CD4-positive, alpha-beta T cell (primary cell): ENCODE measurements at places on chromosomes 6 and 20. TPM values are rescaled to one million over a fixed set of nuclear protein-coding genes. Genes with fewer than 3 reads are reported as not detected.

Gene JPH2
- total RNA-seq: not detected

Gene ZSCAN31
- 0.88 TPM for total RNA-seq

Gene HLA-DQA2
- 0.71 TPM for total RNA-seq

Gene ACSS1
- 18.9 TPM for total RNA-seq

DNA sequence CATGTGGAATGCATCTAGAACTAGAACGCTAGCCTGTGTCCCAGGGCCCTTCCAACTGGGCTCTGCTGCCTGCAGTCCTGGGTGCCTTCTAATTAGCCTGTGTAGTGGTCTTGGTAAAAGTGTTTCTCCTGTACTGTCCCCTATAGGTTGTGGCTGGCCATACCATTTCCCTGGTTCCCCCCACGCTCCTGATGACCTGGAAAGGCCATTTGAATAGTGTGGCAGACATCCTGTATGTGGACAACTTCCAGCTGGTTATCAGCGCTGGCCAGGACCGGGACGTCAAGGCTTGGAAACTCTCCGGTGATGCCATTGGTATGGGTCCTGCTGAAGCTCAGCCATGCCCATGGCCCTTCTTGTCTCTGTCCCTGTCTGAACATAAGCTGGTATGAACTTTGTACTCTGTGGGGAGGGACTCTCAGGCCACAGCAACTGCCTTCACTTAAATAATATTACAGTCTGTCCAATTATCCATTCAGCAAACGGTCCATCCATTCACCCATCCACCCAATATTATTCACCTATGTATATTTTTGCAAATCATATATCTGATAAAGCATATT is 60.7 kb downstream of the SUN5 start:
- H3K4me3 ChIP-seq: no peak overlapping the region
- H3K4me1 ChIP-seq: peaks cover 13% of the 10 kb centered on the region
- DNase-seq: no peak

DNA sequence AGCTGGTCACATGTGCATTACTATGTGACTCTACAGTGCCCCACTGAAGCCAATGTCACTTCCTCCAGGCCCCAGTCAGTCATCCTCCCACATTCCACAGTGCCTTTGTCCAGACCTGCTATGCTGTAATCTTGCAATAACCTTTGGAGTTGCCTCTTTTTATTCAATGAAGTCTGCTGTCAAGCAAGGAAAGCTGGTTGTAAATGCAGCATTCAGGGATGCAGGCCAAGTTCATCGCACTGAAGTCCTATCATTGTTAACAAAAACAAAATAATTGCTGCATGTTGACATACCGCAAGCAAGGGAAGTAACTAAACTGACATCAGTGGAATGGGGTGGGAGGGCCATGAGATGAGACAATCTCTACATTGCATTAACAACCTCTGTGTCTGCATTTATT is 131.2 kb upstream of the CDYL start:
- no peak overlapping the region for H3K27ac ChIP-seq
- H3K27me3 ChIP-seq: peaks cover 18% of the 10 kb centered on the region
- H3K36me3 ChIP-seq: no peaks in the 10 kb centered on the region
- H3K4me3 ChIP-seq: no peak overlapping the region

- no peak overlapping the region for H3K27ac ChIP-seq
- no peaks in the 10 kb centered on the region for H3K27me3 ChIP-seq
- no peaks in the 10 kb centered on the region for H3K4me1 ChIP-seq
- no peaks in the 10 kb centered on the region for H3K36me3 ChIP-seq
- H3K4me3 ChIP-seq: no peak overlapping the region
These were observed 160.5 kb downstream of the RNASET2 start for GRCh38 chr6:166795879-166796278.

DNA sequence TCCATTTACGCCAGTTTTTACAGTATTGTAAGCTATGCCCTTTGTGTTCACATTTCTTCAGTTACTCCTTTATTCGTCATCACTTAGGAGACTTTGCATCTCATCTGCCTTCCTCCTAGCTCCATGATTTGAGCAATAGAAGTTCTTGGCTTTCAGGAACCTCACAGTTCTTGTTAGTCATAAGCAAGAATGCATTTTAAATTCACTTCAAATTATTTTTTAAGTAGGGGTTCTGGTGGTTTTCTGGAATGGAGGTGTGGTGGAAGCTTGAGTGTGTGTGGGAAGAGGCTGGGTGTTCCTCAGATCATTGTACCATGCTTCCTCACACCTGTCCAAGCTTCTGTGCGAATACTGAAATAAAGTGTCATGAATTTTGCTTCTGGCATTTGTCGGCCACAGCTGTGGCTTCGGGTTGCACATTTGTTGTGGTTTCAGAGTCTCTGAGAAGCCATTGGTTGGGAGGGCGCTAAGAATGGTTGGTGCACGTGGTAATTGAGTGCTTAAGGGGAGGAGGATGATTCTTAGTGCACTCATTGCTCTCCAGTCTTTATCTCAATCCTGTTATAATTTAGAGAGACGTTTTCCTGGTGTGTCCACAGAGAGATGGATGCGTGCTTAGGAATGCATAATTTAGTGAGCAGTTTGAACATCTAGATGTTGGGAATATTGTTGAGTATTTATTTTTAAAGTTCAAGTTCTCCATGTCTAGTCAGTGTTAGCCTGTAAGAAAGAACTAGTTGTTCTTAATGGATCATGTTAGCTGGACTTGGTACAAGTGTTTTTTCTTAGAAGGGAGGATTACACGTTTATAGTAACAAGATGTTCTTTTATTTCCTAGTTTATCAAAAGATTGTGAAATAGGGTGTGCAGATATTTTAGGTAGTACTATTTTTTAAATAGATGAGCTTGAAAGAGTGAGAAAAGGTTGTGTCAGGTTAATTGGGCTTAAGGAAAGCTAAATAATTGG is 31.9 kb downstream of the FOXO3 start:
- no peak overlapping the region for H3K27ac ChIP-seq
- H3K4me1 ChIP-seq: peaks cover 22% of the 10 kb centered on the region
- no peaks in the 10 kb centered on the region for H3K36me3 ChIP-seq
- H3K27me3 ChIP-seq: no peaks in the 10 kb centered on the region
- no peak overlapping the region for H3K4me3 ChIP-seq

- H3K4me3 ChIP-seq: no peak overlapping the region
- H3K36me3 ChIP-seq: no peaks in the 10 kb centered on the region
- no peak for DNase-seq
- H3K27me3 ChIP-seq: peaks cover 6% of the 10 kb centered on the region
These were observed 78.1 kb downstream of the GRM4 start for GRCh38 chr6:34067814-34068213.

- no peak overlapping the region for H3K27ac ChIP-seq
- peaks cover 5% of the 10 kb centered on the region for H3K27me3 ChIP-seq
- H3K4me3 ChIP-seq: no peak overlapping the region
- H3K4me1 ChIP-seq: no peaks in the 10 kb centered on the region
- no peaks in the 10 kb centered on the region for H3K36me3 ChIP-seq
These were observed 22.5 kb downstream of the SLC52A3 start for GRCh38 chr20:745683-746301.

GRCh38 chr20:48783533-48784272 is 44.1 kb downstream of the PREX1 start:
- no peak overlapping the region for H3K4me3 ChIP-seq
- H3K27me3 ChIP-seq: no peaks in the 10 kb centered on the region
- DNase-seq: peak; percentile 46

DNA sequence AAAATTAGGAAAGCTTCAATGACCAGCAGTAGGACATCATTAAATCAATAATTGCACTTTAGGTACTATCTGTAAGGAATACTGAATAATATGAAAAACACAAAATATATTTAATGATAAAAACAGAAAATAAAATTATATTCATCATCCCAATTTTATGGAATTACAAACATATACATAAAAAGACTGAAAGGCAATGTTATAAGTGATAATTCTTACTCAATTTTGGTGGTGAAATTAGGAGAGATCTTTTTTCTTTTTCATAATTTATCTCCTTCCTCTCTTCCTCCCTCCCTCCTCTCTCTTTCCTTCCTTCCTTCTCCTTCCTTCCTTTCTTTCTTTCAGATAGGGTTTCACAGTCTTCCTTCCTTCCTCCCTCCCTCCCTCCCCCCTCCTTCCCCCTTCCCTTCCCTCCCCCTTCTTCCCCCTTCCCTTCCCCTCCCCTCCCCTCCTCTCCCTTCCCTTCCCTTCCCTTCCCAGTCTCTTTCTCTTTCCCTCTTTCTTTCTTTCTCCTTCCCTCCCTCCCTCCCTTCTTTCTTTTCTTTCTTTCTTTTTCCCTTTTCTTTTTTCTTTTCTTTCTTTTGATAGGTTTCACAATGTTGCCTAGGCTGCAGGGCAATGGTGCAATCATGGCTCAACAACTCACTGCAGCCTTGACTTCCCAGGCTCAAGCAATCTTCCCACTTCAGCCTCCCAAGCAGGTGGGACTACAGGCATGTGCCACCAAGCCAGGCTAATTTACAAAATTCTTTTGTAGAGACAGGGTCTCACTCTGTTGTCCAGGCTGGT is 36.8 kb downstream of the RSPH3 start:
- no peak overlapping the region for H3K27ac ChIP-seq
- H3K27me3 ChIP-seq: no peaks in the 10 kb centered on the region
- H3K4me1 ChIP-seq: no peaks in the 10 kb centered on the region
- H3K4me3 ChIP-seq: no peak overlapping the region
- H3K36me3 ChIP-seq: no peaks in the 10 kb centered on the region

GRCh38 chr6:119330520-119331113 is 18.9 kb downstream of the MAN1A1 start:
- no peak for DNase-seq
- H3K27me3 ChIP-seq: no peaks in the 10 kb centered on the region
- no peaks in the 10 kb centered on the region for H3K36me3 ChIP-seq
- H3K4me1 ChIP-seq: peaks cover 13% of the 10 kb centered on the region
- H3K27ac ChIP-seq: no peak overlapping the region

DNA sequence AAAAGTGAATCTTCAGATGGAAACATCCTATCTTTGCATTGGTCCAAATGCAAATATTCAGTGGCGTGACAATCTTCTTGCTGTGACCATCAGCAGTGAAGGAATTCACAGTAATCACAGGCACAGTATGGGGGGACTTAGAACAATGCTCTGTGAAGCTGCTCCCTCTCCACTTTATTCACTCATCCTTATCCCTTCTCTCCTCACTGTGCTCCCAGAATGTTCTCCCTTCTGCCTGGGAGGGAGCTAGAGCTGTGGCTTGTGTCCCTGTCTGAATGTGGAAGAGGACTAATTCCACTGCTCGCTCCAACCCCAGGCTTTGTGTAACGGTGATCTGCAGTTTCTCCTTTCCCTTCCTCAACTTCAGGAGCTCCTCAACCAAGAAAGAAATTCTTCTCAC is 243.7 kb downstream of the ALDH8A1 start:
- no peak overlapping the region for H3K4me3 ChIP-seq
- H3K4me1 ChIP-seq: no peaks in the 10 kb centered on the region
- H3K27ac ChIP-seq: no peak overlapping the region
- no peaks in the 10 kb centered on the region for H3K36me3 ChIP-seq
- no peaks in the 10 kb centered on the region for H3K27me3 ChIP-seq

DNA sequence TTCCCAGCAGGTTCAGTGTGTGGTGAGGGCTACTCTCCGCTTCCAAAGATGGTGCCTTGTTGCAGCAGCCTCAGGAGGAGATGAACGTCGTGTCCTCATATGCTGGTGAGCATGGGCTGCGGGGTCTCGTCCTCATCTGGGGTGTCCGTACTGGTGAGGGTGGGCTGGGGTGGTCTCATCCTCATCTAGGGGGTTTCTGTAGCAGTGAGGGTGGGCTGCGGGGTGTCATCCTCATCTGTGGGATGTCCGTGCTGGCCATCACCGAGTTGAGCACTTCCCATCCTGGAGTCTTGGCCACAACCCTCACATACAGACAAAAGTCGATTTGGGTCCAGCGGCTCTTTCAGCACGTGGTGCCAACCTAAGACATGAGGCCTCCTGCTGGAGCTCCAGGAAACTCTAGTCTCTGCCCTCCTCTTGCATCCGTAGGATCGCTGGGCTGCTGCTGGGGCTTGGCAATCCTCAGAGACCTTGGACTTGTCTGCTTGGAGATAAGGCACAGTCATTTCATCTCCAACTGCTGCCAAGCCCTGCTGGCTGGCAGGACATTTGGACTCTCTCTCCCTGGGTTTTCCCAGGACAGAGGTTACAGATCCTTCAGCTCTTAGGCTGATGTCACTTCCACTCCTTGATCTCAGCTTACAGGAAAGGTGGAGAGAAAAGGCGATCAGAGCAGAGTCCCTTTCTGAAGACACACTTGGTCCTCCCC is 160.4 kb downstream of the PACRG start:
- H3K36me3 ChIP-seq: no peaks in the 10 kb centered on the region
- no peaks in the 10 kb centered on the region for H3K4me1 ChIP-seq
- no peak overlapping the region for H3K27ac ChIP-seq
- no peak overlapping the region for H3K4me3 ChIP-seq
- no peak for DNase-seq

GRCh38 chr20:667351-668034 is 8.1 kb downstream of the SCRT2 start:
- no peaks in the 10 kb centered on the region for H3K36me3 ChIP-seq
- DNase-seq: peak; percentile 47
- H3K4me1 ChIP-seq: no peaks in the 10 kb centered on the region
- no peak overlapping the region for H3K4me3 ChIP-seq
- no peak overlapping the region for H3K27ac ChIP-seq
- H3K27me3 ChIP-seq: peaks cover 52% of the 10 kb centered on the region

GRCh38 chr20:17958373-17959256 is 10.0 kb downstream of the SNX5 start:
- no peak overlapping the region for H3K4me3 ChIP-seq
- no peak overlapping the region for H3K27ac ChIP-seq
- no peaks in the 10 kb centered on the region for H3K27me3 ChIP-seq
- peaks cover 32% of the 10 kb centered on the region for H3K36me3 ChIP-seq
- no peak for DNase-seq
- peaks cover 61% of the 10 kb centered on the region for H3K4me1 ChIP-seq

DNA sequence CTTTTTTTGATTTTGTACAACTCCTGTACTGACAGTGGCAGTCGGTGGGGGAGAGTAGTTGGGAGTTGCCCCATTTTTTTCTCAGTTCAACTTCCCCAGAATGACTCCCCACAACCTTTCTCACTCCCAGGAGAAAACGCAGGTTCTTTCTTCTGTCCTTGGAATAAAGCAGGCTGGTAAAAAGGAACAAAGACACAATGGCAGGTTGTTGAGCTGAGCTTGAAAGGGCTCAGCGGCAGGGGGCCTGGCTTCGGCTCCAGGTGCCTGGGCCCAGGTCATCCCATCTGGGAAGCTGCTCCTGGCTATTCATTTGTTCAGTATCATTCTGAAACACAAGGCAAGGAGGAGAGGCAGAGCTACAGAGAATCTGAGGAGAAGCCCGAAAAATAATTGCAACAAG is 46.2 kb downstream of the PROKR2 start:
- no peak for DNase-seq
- peaks cover 3% of the 10 kb centered on the region for H3K4me1 ChIP-seq
- H3K27me3 ChIP-seq: no peaks in the 10 kb centered on the region

DNA sequence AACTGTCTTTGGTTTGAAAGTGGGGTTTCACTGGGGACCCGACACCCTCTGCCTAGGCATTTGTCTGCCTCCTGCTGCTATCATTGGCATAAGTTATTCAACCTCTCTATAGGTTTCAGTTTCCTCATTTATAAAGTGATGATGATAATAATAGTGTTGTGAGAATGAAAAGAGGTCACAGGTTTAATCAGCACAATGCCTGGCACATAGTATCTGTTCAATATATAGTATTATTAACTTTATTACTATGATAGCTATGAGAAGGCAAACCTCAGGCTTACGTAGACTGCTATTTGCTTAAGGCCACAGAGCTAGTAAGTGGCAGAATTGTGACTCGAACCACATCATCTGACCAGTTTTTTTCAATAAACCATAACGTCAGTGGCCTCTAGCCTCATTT is 256.8 kb downstream of the CDKAL1 start:
- H3K4me3 ChIP-seq: no peak overlapping the region
- H3K27me3 ChIP-seq: no peaks in the 10 kb centered on the region
- peaks cover 7% of the 10 kb centered on the region for H3K36me3 ChIP-seq
- no peaks in the 10 kb centered on the region for H3K4me1 ChIP-seq
- H3K27ac ChIP-seq: no peak overlapping the region
